ENCODE measurements at places on chromosomes 11 and 22.
A peak's percentile ranks its signal among the peaks of the same experiment; 100 is the strongest.

DNA sequence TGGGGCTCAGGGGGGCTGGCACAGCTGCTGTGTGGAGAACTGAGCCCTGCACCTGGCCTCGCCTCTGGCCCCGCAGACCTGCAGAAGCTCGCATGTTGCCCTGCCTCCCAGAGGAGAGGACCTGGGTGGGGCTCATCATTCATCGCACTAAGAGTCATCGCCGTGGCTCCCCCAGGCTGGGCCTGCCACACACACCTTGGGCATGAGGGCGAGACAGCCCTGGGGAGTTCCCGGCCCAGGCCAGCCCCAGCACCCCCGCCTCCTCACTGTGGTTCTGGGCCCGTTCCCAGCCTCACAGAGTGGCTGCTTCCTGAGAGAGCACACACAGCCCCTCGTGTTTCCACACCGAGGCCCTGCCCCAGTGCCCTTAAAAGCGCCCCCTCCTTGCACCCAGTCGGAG, 694.6 kb downstream of the TBC1D22A start:
- no peak for DNase-seq

DNA sequence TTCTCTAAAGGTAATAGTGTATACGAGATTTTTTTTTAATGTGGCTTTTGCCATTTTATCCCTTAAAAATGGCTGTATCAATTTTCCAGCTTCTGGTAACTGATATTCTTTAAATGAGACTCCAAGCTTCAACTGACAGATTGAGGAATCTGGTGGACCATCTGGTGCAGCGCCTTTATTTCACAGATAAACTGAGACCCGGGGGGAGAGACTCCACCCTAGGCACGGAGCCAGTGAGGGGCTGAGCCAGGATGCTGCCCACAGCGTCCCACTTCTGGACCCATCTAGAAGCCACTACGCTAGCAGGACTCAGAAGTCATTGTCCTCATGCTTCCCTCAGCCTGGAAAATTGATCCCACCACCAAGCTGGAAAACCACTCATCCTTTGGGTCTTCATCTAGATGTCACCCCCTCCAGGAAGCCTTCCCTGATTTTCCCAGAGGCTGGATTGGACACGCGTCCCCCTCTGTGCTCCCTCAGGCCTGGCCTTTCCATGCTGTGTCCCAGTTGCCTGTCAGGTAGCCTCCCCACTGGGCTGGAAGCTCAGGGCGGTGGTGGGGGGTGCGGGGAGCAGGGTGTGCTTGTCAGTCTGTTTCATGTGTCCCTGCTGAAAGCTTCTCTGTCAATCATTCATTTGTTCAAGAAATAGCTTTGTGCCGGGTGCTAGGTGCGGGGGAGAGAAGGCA, 12.3 kb upstream of the CD5 start:
- DNase-seq, result no peak

DNA sequence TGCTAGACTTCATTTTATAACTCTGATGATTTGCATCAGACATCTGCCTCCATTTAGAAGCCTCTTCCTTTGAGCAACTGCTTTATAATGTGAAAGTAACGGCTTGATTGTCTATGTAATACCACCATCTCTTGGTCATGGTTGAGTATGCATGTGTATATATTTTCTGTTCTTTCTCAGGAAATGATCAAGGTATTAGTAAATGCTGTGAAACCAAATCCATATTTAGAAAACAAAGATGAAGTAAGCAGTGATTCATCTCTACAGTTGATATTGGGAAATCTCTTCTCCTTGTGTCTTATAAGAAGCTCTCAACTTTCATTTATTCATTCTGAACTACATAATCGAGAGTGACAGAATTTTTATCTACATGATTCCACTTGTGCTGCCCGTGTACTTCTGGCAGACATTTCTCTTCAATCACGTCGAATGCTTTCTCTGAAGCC, 104.6 kb upstream of the ANO3 start:
- DNase-seq, result peak; percentile 56

- DNase-seq, result no peak
Observed at GRCh38 chr11:888310-889212, 22.0 kb downstream of the CHID1 start.

GRCh38 chr22:46609175-46609690, 11.0 kb upstream of the GRAMD4 start:
- DNase-seq, result no peak

GRCh38 chr11:1295591-1295990, 13.8 kb downstream of the TOLLIP start:
- no peak for DNase-seq
